ENCODE measurements at places on chromosomes 13 and 19.

DNA sequence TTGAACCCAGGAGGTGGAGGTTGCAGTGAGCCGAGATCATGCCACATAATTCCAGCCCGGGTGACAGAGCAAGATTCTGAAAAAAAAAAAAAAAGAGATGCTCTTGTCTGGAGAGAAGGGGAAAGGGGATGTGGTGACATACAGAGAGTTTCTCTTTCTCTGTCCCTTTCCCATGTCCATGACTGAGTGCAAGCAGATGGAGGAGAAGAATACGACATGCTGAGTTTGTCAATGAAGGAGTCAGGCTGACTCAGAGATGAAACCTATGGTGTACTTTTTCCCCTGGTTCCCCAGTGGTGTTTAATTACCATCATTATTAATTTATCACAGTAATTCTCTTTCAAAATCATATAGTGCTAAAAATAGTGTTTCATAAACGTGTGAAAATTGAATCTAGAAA is 448.8 kb downstream of the FOXO1 start:
- DNase-seq: no peak

GRCh38 chr19:21322528-21322927 is 6.7 kb downstream of the ZNF708 start:
- DNase-seq: peak; percentile 38

GRCh38 chr19:48549380-48549779 is 2.6 kb upstream of the SULT2B1 start:
- DNase-seq: no peak

GRCh38 chr13:40094056-40094455 is 438.6 kb downstream of the COG6 start:
- DNase-seq: no peak

DNA sequence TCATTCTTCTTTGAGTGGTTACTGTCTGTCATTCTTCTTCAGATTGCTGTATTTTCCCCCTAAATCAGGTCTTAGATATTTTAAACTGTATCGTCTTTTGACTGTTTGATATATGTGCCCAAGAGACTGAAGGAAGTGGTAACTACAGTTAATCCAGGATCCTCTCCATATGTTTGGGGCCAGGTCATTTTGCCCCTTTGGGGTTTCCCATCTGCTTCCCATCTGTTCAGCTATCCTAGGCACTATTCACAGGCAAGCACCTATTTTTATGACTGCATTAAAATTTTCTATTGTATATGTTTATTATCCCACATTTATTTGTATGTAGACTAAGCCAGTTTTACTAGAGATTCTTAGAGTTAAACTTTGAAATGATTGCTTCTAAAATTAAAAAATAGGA is 244.2 kb downstream of the PCCA start:
- DNase-seq: no peak

- DNase-seq: no peak
Observed at GRCh38 chr13:58376775-58377174, 745.2 kb downstream of the PCDH17 start.

DNA sequence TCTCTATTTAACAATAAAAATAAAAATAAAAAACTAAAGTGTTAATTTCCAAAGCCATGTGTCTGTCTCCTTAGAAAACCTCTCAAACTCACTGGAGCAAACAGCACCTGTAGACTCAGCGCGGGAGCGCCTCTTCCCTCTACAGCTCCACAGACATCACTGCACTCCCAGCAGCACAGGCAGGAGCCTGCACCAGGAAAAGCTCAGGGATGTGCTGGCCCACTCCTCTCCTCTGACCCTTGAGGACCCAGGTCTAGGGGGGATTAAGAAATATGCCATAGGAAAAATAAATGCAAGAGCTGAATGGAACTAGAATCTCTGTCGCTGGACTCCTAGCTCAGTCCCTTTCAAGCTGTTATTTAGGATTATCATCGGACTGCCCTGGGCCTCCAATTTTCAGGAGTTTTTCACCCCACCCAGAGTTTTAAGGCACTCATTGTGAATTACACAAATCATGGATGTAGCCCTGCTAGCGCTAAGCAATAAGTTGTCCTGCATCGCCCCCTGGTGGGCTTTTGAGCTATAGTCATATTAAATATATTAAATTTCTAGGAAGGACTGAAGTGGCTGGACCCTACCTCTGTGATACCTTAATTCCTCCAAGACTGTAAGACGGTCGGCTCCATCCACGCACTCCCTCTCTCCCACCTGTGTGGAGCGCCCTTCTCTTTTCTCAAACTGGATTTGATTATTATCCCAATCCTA is 333.9 kb downstream of the UQCRFS1 start:
- peak; percentile 83 for DNase-seq

DNA sequence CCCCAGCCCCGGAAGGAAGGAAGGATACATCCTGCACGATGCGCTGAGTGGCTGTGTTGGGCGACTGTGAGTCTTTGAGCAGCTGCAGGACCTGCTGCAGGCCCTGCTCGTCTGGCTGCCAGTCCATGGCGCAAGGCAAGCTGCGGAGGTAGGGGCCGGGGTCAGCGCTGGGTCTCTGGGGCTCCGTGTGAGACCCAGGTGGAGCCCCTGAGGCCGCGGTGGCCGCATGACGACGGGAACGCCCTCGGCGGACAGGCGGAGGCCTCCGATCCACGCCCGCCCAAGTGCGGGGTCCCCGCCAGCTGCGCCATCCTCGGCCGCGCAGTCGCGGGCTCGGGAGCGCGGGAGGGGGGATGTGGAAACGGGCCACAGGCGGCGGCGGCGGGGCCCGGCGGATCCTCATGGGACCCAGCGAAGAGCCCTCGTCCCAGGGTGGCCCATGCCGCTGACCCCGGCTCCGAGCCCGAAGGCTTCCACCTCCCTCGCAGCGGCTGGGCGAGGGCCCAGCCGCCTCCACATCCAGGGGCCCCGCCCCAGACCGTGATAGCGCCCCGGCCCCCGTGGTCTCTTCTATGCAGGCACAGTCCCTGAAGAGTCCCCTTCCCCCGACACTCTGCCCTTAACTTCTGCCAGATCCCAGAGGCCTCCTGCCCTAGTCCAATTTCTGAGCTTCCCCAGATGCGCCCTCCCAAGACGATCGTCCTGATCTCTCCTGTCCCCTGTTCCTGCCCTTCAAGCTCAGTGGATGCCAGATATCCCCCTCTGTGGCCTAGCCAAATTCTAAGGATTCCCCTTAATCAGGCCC is 2.7 kb downstream of the TNPO2 start:
- peak; percentile 35 for DNase-seq

GRCh38 chr13:24450530-24450929 is 62.0 kb downstream of the PARP4 start:
- peak; percentile 34 for DNase-seq

DNA sequence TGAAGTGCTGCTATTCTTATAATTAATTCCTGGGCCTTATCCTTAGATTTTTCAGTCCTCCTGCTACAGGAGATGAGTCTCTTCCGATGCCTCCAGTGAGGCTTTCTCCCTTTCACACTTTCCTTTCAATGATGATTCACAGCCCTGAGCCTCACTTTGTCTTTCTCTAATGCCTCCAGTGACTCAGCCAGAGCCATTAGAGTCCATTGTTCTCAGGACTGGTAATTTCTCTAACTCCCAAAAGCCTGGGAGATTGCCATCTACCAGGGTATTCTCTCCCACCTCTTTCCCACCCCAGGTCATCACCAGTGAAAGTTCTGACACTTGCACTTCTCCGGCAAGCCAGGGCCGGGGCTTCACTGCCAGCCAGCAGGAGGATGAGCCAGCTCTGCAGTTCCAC is 49.6 kb upstream of the ARGLU1 start:
- DNase-seq: peak; percentile 18

- DNase-seq: no peak
Observed at GRCh38 chr19:46756544-46756888, 10.3 kb upstream of the STRN4 start.

DNA sequence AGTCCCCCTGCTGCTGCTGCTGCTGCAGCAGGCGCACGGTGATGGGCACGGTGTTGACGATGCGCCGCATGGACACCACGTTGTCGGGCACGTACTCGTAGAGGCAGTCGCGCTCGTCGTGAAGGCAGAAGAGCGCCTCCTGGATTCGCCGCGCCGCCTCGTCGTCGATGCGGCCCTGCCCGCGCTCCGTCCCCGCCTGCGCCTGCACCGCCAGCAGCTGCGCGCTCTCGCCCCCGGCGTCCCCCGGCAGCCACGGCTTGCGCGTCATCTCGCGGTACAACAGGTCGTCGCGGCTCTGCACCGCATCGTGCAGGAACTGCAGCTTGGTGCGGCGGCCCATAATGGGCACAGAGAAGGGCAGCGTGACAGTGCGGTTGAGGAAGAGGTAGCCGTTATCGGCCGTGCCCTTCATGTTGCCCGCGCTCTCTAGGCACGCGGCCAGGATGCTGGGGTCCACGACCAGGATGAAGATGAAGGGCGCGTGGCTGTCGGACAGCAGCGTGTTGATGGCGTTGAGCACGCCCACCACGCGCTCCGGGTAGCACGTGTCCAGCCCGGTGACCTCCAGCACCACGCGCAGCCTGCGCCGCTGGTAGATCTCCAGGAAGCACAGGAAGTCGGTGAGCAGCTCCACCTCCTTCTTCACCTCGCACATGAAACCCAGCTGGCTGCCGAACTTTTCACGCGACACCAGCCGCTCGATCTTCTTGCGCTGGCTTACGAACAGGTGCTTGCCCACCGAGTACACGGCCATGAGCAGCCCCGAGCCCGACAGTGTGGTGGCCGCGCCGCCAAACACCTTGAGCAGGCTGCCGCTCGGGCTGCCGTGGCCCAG is 8.1 kb downstream of the NKPD1 start:
- DNase-seq: peak; percentile 66

DNA sequence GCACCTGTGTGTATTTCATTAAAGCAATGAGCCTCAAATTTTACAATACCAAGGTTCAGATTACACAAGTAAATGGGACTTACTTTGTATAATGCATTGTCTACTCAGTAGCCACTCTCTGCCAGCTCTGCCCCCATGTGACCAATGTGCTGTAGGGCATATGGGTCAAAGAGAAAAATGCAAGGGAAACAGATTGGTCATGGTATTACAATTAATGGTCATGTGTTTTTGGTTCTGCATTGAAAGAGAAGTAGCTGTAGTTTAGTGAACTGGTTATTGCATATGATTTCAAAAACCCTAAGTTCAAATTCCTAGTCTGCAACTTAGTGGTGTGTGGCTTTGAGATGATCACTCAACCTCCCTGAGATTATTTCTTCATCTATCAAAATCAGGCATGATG is 545.4 kb downstream of the SUCLA2 start:
- peak; percentile 24 for DNase-seq

GRCh38 chr19:6198896-6199239 is 63.4 kb downstream of the ACSBG2 start:
- no peak for DNase-seq

- DNase-seq: no peak
Observed at GRCh38 chr19:15129856-15130585, 22.8 kb downstream of the SYDE1 start.

DNA sequence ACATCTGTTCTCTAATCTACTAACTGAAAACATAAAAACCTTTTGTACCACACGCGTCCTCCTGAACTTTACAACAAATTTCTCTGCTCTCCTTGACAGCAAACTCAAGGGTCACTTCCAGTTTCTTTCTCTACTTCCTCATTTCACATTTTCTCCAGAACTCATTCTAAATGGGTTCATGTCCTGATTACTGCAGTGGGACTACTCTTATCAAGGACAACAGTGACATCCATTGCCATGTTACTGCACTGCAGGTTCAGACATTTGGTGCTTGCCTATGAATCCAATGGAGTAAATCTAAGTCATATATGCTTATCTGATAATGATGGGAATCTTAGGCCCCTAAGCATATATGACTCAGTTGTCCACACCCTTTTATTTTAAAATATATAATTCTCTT is 35.3 kb downstream of the FPR3 start:
- peak; percentile 32 for DNase-seq

- DNase-seq: no peak
Observed at GRCh38 chr13:108624979-108625378, 4.4 kb upstream of the MYO16 start.

- no peak for DNase-seq
Observed at GRCh38 chr13:31495336-31495735, 244.0 kb upstream of the RXFP2 start.

DNA sequence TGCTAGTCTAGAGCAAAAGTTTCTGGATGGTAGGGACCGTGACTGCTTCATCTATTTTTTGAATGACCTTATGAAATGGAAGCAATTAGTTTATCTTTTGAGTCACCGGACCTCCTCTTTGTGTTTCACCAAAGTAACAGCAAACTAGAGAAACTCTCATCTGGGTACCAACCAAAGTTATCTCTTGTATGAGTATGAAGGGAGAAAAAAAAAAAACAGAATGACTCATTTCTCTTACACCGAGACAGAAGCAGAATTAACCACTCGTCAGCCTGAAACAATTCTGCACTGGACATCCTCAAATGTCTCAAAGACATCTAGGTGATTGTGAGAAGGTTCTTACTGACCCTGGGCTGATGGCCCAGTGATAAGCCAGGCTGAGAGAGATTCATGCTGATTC is 18.3 kb downstream of the ZNF100 start:
- peak; percentile 53 for DNase-seq

GRCh38 chr19:17590866-17591265 is 35.4 kb downstream of the COLGALT1 start:
- DNase-seq: no peak

GRCh38 chr19:10290876-10291553 is 1.3 kb downstream of the ICAM5 start:
- DNase-seq: peak; percentile 56

- DNase-seq: no peak
Observed at GRCh38 chr19:8643860-8644653, 13.6 kb downstream of the NFILZ start.

DNA sequence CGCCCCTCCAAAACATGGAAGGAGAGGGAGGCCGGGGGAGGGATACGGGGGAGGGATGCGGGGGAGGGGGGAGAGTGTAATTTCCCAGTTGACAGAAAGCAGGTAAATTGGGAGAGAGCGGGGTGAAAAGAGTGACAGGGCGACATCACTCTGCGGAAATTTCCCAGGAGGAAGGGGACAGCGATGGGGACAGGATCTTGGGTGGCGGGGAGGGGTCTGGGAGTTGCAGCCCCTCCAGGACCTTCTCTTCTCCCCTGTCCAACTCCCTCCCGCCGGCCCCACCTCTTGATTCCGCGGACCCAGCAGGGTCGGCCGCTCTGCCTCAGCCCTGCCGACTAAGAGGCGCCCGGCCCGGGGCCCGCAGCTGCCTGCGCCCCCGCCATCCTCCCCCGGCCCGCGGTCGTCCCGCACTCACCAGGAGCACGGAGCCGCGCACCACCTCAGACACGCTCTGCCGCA is 108.0 kb upstream of the DOCK9 start:
- DNase-seq: no peak

- no peak for DNase-seq
Observed at GRCh38 chr19:48363500-48363809, 285 bp downstream of the TMEM143 start.

All from cardiac fibroblast (primary cell).